ENCODE measurements at places on chromosomes 11 and 22. TPM values are rescaled to one million over a fixed set of nuclear protein-coding genes. Genes with fewer than 3 reads are reported as not detected.

DNA sequence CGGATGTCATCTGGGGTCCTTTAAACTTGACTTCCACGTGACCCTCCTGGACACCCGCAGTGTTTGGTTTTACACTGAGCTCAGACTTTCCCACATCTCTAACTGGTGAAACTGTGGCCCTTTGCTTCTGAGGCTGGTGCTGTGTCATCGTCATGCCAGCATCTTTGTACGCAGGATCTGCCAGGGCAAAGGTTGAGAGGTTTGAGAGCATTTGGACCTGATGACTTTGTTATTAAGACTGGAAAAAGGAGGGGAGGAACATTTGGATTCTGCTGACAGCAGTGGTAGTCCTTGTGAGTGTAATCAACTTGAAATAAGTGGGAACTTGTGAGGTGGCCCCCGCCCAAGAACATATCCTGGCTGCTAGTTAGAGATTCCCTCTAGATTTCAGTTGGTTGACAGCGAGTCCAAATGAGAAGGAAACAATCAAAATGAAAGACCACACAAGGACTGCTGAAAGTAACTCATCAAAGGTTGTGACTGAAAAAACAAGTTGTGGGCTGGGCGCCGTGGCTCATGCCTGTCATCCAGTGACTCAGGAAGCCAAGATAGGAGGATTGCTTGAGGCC lies 102.5 kb downstream of the KIAA1671 start:
- DNase-seq = no peak

C11orf42 gene
- total RNA-seq = not detected

- peak; percentile 52 for DNase-seq
These were observed 48.8 kb downstream of the EXT2 start for GRCh38 chr11:44143987-44144909.

DNA sequence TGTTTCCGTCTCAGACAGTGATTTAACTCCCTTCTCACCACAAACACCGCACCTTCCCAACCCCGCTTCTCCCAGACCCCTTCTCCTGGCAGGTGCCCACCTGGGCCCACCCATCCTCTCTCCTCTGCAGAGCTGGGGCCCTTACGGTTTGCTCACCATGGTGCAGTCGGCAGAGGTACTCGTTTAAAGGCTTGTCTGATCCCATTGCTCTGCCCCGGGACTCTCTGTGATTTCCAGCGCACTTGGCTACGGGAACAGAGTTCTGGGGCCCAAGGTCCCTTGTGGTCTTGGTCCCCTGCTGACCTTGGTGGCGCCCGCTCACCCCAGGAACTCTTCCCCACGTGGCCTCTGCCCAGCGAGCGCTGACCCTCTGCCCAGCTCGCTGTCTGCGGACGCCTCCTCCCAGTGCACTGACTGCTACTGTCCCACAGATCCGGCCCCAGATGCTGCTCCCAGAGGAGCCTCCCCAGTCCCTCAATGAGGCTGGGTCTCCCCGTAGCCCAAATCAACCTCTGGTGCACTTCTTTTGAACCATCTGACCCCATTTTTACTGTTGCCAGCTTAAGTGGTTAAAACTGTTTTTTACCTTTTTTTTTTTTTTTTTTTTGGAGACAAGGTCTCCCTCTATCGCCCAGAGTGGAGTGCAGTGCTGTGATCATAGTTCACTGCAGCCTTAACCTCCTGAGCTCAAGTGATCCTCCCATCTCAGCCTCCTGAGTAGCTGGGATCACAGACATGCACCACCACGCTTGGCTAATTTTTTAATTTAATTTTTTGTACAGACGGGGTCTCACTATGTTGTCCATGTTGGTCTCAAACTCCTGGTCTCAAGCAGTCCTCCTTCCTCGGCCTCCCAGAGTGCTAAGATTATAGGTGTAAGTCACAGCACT lies 21.3 kb upstream of the CTSD start:
- DNase-seq = no peak

DNA sequence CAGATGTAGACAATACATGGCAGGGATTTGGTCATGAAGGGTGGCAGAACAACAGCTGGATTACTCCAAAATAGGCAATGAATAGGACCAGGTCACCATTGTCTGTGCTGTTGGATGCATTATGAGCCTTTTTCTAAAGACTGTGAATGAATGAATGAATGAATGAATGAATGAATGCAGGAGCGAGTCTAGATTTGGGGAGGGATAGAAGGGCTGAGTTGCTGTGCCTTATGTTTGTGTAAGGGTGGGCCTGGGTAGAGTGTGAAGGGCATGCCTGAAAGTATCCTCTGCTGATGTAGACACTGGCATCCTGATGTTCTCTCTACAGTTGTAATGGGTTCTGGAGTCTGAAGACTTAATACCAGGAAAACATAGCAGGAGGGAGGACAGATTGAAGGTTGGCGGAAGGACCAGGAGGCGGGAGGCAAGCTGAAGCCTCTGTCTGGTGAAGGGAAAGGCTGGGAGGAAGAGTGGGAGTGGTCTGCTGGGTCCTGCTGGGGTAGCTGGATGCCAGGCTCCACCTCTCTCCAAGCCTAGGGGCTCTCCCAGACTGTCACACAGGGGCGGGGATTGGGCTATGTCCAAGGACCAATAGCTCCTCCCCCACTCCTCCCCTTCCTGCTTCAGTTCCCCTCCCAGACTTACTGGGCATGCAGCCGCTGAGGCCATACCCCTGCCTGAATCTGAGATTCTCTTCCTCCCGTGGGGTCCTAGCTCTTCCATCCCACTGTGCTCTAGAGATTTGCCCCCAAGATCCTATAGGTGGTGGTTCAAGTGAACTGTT lies 4.8 kb downstream of the TRIM3 start:
- DNase-seq = no peak

DNA sequence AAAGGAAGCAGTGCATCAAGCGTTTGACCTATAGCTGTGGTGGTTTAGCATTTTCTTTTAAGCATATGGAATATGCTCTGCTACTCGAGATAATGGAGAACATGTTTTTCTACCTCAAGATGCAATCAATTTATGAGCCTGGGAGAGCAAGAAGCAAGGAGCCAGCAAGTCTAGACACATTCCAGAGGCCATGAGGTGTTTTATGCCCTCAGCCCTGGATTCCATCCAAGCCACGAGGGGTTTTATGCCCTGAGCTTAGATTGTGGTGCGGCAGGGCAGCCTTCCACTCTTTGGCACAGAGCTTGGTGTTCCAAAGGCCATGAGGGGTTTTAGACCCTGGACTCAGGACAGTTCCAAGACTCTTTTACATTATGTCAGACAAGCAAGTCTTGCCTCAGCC lies 11.7 kb upstream of the DNAJB13 start:
- no peak for DNase-seq

- DNase-seq = no peak
These were observed 11.7 kb downstream of the PHRF1 start for GRCh38 chr11:587978-588380.

- DNase-seq = no peak
These were observed 5.9 kb upstream of the PICK1 start for GRCh38 chr22:38051261-38051660.

OR56A1 gene
- not detected for total RNA-seq

DNA sequence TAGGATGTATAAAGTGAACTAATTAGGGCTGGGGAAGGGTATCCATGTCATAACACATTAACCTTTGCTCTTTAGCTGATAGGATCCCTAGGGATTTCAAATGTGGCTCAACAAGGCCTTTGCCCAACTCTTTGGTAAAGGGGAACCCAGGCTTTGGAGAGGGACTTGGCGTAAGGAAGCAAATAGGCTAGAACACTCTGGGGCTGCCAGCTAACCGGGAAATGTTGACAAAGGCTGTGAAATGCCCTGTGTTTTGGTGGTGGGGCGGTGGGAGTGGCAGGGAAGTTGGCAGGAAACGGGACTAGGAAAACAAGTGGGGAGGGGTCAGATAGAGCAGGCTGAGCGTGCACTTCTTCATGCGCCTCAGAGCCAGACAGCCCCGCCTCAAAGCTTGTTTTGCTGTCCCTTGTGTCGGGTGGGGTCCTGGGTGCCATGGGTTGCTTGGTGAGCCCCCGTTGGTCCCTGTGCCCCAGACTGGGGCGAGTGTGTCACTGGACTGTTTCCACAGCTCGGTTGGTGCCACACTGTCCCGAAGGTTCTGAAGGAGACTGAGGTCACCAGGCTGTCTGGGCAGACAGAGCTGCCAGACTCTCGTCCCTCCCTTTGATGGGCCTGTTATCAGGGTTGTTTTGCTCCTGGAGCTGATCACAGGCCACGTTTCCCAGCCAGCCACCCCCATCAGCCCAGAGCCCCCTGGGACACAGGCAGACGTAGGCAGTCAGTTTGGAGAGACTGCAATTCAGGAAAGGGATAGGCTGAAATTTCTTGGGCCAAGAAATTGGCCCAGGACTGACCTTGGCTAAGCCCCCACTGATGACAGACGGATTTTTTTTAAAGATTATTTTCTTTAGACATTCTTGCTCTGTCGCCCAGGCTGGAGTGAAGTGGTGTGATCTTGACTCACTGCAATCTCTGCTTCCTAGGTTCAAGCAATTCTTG lies 19.6 kb downstream of the KCTD21 start:
- DNase-seq = no peak

GRCh38 chr22:49692499-49693225 lies 135.0 kb downstream of the BRD1 start:
- DNase-seq = no peak

DNA sequence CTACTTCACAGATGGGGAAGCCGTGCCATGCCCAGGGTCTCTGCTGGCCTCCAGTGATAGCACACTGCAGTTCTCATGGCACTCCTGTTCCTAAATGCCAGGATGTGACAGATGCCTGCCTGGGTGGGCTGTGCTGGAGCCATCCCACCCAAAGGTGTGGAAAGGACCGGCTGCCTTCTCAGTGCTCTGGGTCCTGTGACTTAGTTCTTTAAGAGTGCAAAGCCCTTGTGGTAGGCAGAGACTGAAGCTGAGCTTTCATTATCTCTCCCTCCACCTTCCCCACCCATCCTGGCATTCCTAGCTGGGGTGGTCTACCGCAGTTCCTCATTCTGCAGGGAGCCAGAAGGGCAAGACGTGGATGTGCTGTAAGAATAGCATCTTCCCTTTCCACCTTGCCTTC lies 150.1 kb downstream of the CEP164 start:
- DNase-seq = no peak

- DNase-seq = no peak
These were observed 28.0 kb upstream of the ZBED5 start for GRCh38 chr11:10885703-10886363.

DNA sequence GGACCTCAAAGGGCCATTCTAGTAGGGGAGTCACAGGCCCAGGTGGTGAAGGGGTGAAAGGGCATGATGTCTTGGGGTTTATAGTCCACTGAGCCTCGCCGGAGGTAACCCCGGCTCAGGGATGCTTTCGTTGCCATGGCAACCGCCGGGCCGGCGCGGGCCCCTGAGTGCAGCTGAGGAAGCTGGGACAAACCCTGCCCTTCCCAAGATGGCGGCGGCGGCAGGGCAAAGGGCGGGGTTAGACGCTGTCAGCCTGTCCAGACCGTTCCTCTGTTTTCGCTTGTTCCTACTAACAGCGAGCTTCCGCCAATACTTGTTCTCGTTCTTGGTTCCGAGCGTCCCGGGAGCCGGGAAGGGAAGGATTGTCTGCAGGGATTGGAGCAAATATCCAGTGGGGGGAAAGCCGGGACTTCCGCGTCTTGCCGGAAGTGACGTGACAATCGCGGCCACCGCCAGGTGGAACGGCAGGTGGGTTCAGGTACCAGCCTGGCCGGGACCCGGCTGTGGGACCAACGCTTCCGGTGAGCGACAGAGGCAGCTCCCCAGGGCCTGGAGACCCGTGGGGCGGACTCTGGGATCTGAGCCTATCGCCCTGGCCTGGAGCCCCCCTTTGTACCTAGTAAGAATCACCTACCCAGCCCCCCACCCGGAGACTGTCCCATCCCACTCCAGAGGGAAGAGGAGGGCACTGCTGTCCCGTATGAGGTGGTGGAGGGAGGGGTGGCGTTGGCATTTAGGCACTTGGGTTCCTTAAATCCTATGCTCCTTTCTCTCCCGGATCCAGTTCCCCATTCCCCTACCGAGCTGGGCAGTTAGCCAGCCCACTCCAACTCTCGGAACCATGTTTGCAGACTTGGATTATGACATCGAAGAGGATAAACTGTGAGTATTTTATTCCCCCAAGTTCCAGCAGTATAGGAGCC lies at the start of gene PICK1:
PICK1 (plus strand) TSS at position 436 of the 923 bp plus-strand sequence; CDS start at position 842, 406 bp downstream.
- peak; percentile 88 for DNase-seq

- no peak for DNase-seq
These were observed 47.0 kb downstream of the GAB2 start for GRCh38 chr11:78370406-78371172.

DNA sequence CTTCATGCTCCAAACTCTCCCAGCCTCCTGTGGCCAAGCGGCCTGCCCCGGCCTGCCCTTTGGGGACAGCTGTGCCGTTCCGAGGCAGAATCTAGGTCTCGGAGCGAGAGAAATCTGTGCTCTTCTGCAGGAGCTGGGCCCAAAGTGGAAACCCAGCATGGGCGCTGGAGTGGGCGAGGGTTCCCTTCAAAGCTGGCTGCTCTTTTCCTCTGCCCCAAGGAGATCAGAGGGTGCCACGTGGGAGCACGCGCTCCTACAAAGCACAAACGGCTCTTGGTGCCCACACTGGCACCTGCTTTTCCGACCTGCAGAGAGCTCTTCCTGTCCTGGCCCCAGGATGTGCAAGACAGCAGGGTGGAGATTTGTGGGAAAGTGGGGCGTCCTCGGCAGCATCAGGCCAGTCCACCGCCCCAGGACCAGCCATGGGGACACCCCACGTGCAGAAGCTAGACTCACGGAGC lies 6.9 kb downstream of the OSBPL5 start:
- DNase-seq = no peak

DNA sequence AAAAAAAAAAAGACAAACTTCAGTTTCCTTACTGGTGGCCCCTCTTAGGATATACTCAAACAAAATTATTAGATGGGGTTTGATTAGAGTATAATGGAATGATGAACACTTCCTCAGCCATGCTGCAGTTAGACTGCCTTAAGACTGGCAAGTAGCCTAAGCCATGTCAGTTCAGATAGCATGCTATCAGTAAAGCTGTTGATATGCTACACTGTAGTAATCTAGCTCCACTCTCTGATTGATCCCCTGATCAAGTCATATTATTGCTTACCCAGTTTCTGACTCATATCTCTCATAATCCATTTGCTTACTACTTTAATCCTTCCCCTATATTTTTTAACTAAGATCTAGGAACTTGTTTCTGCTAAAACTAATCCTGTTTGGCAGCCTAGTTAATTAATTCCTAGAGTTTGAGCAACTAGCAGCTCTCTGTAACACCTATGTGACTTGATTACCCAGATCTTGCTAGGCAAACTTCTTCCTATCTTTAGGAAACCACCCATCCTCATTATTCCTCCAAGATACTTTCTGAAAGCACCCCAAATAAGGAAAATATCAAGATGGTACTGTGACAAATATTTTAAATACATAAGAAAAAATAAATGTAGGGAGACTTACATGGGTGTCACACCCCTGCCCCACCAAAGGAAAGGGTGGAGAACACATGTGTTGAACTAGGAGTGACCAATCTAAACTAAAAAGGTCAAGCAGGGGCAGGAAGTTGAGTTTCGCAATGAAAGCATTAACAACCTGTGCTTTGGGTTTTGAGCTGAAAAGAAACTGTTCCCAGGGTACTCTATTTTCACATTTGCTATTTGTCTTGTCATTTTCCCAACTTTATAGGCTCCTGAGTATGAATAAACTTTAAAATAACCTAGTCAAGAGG lies 43.2 kb downstream of the PIK3C2A start:
- peak; percentile 36 for DNase-seq

- DNase-seq = no peak
These were observed 959.8 kb downstream of the BRD1 start for GRCh38 chr22:48867891-48868290.
